CD14-positive monocyte (primary cell): ENCODE measurements at places on chromosomes 3 and 15.

DNA sequence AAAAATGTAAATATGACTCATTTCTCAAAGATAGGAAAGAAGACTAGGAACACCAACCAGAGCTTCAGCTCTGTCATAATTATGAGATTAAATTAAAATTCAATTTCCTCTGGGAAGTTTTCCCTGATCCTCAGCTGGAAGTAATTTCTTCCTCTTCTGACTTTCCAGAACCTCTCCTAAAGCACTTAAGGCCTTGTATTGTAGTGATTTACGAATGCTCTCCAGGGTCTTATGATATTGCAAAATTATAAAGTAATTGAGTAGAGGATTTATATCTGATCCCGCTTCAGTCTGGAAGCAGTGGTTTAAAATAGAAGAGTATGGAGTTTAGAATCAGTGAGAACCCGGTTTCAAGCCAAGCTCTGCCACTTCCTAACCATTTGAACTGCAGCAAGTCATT lies 279.8 kb downstream of the ZPLD1 start:
- DNase-seq = no peak

- no peak for DNase-seq
These were observed 57.8 kb downstream of the TLE3 start for GRCh38 chr15:70039917-70040316.

DNA sequence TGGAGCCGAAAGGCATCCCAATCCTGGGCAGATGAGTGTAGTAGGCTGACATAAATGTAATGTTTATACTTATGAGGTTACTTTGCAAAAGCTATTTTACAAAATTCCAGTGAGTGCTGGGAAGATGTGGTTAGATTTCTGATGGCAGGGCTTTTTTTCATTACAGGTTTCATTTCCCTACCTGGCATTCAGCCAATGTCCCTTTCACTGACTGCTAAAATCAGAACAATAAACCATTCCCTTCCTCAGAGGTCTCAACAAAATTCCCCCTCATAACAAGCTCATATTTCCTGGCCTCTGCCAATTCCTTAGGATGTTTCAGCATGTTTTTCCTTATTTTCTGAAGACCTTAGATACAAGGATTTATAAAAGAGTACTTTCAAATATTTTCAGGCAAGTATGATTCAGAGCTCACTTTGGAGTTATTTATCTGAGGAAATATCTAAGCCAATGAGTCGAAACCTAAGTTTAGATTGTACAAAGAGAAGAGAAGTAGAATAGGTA lies 40.9 kb upstream of the CCDC80 start:
- no peak for DNase-seq

GRCh38 chr15:72180761-72181324 lies 16.7 kb downstream of the GRAMD2A start:
- no peak for DNase-seq

GRCh38 chr3:242602-243355 lies 46.2 kb downstream of the CHL1 start:
- no peak for DNase-seq
